ENCODE measurements at places on chromosomes 4 and X. TPM values are rescaled to one million over a fixed set of nuclear protein-coding genes. Genes with fewer than 3 reads are reported as not detected.
A peak's percentile ranks its signal among the peaks of the same experiment; 100 is the strongest.

GRCh38 chrX:151402719-151403390, 5.8 kb downstream of the VMA21 start:
- DNase-seq, result no peak

DNA sequence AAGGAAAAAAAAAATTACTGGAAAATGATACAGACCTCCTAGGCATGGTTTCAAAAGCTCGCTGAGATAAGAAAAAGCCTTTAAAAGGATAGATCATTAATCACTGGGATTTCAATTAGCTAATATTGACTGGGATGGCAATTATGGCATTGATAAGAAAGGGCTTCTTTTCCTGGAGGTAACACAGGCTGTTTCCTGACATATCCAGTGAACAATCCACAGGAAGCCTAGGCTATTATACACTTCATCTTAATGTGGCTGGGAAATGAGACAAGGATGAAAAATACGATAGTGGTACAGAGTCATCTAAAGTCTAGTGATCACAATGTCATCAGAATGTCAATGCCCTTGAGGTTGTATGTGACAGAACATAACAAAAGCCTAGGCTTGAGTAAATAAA, 1579.3 kb downstream of the C4orf33 start:
- no peak for DNase-seq

The SLC39A8 gene
- polyA plus RNA-seq, result 2.8 TPM

The PCDH7 gene
- 31.0 TPM for polyA plus RNA-seq

DNA sequence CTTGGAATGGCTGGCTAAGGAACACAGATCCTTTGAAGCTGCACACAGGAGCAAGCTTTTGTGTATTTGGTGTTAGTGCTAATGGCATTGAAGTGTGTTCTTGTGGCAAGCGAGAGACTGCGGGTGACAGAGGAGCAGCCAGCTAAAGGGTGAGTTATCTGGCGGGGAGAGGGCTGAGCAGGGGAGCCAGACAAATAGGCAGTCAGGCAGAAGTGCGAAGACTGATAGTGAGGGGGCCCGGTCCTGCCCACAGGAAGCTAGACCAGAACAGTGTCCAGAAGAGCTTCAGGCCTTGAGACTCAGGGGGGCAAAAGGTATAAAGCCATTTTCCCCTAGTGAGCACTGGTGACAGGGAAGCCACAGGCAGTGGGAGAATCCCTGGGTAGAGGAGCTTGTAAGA, 49.6 kb upstream of the MAMLD1 start:
- no peak for DNase-seq

DNA sequence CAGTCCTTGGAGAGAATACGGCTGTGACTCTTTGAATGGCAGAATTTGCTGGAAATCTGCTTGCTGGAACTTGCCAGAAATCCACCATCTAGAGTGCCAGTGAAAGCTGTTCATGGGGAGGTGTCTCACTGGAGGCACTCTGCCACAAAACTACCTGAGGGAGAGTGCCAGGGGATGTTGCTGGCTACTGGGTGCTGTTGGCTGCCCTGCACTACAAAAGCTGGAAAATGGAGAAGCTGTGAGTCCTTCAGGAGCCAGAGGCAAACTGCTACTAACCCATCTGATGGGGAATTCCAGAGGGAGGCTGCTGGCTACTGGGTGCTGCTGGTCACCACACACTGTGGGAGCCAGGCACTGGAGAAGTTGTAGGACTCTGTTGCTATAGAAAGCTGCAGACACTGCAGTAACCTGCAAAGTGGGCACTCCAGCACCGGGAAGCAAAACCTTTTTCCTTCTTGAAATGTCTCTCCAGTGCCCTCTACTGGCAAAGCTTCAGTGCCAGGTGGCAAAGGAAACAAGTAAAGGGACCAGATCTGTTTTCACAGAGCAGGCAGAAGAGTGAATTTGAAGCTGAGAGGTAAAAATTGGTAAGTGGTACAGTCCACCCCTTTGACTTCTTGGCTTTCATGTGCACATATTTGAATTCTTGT, 47.8 kb upstream of the HSD17B10 start:
- DNase-seq, result peak; percentile 32

The LANCL3 gene
- 0.39 TPM for polyA plus RNA-seq

- no peak for DNase-seq
Observed at GRCh38 chr4:25076625-25077398, 46.1 kb upstream of the LGI2 start.

- DNase-seq, result no peak
Observed at GRCh38 chr4:154640999-154641398, 28.5 kb upstream of the FGG start.

DNA sequence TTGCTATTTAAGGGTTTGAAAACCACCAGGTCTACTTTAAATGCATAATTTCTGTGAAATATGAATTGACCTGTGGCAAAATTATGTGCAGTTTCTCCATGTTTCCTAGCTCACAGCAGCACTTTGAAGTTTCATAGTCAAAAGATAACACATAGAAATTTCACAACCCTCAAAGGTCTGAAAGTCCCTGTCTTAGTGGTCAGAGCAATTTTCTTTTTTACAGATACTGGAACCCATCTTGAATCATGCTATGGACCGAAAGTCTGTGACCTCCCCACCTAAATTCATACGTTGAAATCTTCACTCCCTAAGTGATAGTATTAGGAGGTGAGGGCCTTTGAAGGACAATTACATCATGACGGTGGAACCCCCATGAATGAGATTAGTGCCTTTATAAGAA, 240.4 kb upstream of the BMP3 start:
- DNase-seq, result no peak

The CCDC110 gene
- polyA plus RNA-seq, result 1.3 TPM

The PCDH11X gene
- polyA plus RNA-seq, result 0.07 TPM

DNA sequence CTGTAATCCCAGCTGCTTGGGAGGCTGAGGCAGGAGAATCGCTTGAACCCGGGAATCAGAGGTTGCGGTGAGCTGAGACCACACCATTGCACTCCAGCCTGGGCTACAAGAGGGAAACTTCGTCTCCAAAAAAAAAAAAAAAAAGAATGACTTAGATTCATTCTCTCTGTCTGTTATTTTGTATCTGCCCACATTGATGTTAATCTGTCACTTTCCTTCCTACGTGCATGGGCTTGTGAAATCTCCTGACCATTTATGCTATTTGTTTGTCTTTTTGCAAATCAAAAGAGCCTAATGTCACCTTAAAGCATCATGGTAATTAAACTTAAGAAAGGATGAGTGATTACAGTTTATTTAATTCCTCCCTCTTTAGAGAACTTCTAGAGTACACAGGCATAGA, 27.4 kb downstream of the GAB1 start:
- no peak for DNase-seq

The CCDC160 gene
- polyA plus RNA-seq, result 0.42 TPM

Data from muscle of back (tissue), 13 donors.